Fibroblast of the aortic adventitia (primary cell): ENCODE measurements at places on chromosomes 5 and 9.

DNA sequence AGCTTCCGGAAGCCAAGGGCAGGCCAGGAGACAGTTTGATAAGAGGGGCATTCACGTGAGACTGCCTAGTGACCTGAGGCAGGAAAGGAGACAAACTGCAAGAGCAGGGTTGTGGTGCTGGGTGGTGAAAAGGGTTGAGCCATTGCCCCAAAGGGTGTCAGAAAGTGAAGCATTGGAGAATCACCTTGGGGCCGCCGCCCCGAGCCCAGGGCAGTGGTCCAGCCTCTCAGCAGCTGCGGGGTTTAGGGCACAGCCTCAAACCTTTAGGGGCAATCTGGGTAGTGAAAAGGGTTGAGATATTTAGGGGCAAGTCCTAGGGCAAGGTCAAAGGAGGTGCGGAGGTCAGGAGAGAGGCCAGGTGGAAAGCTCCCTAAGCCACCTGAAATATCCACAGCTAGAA lies 10.4 kb upstream of the ANKRD33B start:
- no peak for DNase-seq

GRCh38 chr9:36867241-36867640 lies 166.8 kb downstream of the PAX5 start:
- DNase-seq: no peak

- DNase-seq: peak; percentile 77
Observed at GRCh38 chr5:169183576-169183975, 117.4 kb downstream of the SLIT3 start.

DNA sequence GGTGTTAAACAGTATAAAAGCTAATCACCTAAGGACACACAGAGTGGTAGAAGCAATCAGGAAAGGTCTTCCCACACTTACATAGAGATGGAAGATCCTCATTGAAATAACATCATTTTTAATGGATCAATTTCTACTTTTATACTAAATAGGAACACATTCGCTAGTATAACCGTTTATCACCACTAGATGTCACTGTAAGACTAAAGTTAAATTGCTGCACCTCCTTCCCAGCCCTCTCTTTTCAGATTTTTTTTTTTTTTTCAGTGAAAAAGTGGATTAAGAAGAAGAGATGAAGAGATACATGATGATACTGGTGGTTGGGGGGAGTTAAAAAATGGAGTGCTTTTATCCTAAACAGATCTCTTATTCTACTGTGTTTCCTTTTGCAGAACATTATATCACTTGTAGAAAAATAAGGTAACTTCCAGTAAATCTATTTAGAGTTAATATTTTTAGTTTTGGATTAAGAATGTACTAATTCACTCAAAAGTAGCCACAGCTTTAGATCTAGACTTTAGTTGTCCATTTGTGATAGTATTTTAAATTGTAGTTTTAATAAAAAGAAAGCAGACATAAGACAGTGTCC lies 116.9 kb upstream of the ARRDC3 start:
- DNase-seq: peak; percentile 72

DNA sequence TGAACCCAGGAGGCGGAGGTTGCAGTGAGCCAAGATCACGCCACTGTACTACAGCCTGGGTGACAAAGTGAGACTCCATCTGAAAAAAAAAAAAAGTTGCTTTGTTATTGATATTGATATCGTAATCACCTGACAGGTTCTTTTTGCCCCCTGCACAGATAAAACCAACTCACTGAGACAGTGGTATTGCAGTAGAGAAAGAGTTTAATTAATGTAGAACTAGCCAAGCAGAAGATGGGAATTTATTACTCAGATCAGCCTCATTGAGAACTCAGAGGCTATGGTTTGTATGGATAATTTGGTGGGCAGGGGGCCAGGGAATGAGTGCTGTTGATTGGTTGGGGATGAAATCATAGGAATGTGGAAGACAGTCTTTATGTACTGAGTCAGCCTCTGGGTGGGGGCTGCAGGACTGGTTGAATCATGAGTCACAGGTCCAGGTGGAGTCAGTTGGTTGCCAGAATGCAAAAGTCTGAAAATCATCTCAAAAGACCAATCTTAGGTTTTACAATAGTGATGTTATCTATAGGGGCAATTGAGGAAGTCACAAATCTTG lies 35.8 kb upstream of the MEGF10 start:
- DNase-seq: peak; percentile 7

DNA sequence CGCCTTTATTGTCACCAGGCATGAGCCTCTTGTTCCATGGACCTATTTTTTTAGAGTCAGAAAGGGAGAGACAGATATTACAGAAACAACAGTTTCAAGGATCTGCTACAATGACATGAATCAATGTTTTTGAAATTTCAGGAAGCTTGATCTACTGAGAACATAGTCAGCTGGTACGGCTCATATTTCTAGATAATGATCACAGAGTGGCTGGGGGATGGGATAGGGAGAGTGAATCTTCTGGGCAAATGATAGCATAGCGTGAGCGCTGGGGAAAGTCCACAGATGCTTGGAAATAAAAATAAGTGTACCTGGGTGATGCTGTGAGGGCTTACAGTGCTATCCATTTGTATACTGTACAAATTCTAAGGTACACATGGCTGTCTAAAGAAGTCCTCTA lies 340.4 kb downstream of the EBF1 start:
- DNase-seq: no peak

DNA sequence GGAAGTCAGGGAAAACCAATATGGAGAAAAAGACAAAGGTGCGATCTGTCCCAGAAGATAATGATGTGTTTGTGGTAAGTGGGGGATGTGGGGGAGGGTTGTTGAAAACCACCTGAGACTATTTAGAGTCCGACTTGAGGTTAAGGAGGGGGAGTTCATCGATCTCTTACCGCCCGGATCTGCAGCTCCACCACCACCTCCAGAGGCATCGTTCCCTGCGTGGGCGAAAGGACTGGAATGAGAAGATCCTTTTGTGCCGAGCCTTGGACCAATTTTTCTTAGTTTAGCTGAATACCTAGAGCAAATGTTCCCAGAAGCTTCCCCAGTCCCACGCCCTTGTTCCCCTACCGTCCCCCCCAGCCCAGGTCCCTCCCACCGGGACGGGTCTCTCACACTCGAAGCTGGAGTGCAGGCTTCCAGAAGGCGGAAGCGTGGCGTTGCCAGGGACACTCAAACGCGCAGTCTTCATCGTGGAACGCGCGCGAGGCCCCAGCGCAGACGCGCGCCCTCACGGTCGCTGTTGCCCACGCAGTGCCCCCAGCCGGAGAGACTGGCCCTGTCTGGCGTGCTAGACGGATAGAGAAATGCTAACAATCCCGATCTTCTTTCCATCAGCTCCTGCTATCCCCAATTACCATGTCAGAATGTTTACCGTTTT lies at the start of gene SPATA6L:
Gene SPATA6L (minus strand): TSS at position 439 of the 658 bp plus-strand sequence. CDS start 230 bp downstream, at position 209.
- peak; percentile 40 for DNase-seq

- no peak for DNase-seq
Observed at GRCh38 chr9:134223091-134223490, 58.7 kb upstream of the RNU6ATAC start.

DNA sequence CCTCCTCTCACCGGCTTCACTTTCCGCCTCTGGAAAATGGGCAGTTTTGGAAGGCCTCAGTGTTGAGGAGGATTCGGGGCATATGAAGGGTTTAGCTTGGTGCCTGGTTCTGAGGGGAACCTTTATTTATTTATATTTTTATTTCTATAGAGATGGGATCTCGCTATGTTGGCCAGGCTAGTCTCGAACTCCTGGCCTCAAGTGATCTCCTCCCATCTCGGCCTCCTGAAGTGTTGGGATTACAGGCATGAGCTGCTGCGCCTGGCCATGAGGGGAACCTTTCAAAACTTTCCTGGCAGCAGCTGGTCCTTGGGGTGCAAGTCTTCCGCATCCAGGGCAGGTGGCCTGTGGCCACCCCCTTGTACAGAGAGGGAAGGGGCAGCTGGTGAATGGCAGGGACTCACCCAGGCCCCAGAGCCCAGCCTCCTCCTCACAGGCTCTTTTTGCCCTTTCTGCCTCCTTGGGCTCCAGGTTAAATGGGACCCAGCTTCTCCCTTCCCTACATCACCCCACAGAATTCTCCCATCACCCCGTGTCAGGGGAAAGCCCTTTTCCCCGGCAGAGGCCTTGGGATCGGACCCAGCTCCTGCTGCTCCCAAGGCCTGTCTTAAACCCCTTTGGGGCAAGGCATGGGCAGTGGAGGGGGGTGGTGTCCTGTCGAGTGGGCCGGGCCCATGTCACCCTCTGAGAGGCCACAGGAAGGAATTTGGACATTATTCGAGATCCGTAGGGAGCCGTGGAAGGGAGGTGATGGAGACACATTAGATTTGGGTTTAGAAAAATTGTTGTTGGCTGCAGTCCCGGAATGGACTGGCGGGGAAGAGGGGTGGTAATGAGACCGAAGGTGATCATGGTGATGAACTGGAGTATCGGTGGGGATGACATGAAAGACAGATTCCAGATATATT lies 5.9 kb downstream of the NCS1 start:
- DNase-seq: no peak

GRCh38 chr9:93297659-93298497 lies 113.9 kb downstream of the WNK2 start:
- no peak for DNase-seq

DNA sequence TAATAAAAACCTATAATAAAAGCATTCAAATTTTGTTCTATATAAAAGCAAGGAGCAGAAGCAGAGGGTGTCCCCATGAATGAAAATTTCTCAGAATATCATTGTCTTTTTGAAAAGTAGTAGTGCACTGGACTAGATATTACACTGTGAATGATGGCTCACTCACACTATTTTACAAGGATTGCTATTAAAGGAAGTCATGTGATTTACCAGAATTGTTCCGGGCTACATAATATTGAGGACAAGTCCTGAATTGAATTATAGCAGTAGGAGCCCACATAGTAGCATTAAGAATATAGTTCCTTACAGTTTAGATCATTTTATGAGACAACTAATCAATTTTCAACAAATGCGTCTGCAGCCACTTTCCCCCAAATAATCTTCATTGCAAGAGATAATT lies 7.7 kb upstream of the TLE4 start:
- DNase-seq: no peak

DNA sequence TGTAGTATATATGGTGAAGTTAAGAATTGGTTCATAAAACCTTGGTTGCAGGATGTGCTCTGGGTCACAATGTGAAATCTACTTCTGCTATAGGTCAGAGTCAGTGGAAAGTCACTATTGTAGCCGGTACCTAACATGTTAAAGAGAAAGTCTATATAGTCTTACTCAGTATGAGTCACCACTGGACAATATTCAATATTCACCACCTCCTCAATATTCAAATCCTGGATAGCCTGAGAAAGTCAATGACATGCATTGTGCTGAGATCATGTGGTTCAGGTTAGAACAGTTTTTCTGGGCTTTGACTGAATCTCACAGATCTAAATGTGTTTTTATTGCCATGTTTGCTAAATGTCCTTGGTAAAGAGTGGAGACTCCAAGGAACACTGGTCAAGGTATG lies 108.8 kb downstream of the HMHB1 start:
- DNase-seq: peak; percentile 56

GRCh38 chr9:32265037-32265436 lies 119.4 kb upstream of the ACO1 start:
- peak; percentile 0 for DNase-seq

DNA sequence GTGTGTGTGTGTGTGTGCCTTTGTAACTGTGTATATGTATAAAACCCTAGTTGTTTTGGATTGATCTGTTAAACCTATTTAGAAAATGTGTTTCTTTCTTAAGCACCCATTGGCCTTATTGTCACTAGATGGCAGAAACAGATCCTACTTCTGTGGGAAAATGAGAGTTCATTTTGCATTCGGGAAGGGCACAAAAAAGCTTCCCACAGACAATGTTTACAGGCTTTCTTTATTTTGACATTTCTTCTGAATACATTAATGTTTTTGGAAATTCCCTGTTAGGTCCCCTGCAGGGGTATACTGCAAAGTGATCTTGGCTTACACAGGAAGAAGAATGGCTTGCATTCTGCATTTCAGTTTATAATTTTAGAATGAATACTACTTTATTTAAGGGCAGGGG lies 481.8 kb upstream of the ARRDC3 start:
- no peak for DNase-seq

GRCh38 chr9:122988920-122989621 lies 44.4 kb upstream of the GPR21 start:
- no peak for DNase-seq

GRCh38 chr5:109836280-109836679 lies 146.6 kb downstream of the MAN2A1 start:
- no peak for DNase-seq

DNA sequence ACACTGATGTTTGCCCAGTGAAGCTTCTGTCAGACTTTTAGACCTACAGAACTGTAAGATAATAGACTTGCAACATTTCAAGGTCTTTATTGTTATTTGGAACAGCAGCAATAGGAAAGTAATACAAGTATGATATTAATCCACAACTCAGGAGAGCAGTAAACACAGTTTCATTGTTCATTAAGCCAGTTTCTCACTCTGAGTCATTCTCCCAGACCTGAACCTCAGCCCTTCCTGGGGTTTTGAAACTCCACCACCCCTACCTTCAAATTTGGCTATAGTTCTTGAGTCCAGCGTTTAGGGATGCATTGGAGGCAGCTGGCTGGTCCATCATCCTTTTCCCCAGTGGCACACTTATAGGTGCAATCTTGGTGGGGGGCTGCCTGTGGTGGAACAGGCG lies 203.2 kb downstream of the RAB3C start:
- DNase-seq: no peak

DNA sequence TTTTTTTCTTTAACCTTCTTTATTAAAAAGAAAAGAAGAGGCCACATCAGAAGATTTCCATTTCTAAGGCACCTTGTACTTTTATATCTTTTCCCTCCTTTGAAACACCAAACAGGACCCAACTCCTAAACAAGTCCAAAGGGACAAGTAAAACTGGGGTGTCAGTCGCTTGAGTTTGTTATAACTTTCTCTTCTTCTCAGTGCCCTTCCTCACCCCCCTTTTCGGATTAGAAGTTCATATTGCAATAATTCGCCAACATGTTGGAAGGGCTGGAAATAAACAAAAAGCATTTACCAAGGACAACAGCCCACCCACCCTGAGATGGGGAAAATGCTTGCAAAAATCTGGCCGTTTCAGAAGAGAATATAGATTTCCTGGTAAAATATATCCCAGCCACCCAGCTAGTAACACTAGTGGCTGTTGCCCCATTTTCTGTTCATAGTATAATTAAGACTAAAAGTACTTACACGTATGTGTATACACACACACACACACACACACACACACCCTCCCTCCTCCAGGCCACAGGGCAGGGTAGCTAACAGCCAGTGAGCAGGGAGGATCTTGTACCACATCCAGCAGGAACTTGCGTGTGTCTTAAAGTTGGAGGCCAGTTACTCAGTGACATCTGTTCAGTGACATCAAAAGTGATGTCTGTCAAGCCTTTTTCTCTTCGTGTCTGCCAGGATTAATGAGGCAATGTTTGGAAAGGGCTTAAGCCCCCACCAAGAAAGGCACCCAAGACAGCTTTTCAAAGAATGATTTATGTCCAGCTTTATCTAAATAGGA lies 149.1 kb upstream of the KLF4 start:
- DNase-seq: peak; percentile 90

GRCh38 chr9:6838158-6838557 lies 80.4 kb downstream of the KDM4C start:
- peak; percentile 32 for DNase-seq

DNA sequence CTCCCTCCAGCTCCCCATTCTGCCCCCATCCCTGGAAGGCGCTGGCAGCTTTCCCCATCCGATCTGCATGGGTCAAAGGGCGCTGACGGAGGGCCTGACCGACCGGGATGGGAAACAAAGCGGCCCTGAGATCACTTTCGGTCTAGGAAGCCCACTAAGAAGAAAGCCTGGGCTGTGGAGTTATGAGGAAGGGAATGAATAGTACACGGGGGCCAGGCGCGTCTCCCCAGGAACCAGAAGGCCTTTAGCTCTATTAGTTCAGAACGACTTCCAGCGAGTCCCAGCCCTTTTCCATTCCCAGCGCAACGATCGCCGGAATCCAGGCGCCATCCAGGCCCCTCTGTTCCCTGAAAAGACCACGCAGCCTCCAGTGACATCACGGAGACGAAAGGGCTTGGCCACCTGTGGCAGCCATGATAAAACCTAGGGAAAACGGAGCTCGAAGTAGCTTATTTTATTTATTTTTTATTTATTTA lies 70.1 kb upstream of the CCDC180 start:
- DNase-seq: no peak
